Daoy (cell line): ENCODE measurements at places on chromosomes 7 and 10. TPM values are rescaled to one million over a fixed set of nuclear protein-coding genes. Genes with fewer than 3 reads are reported as not detected.

DNA sequence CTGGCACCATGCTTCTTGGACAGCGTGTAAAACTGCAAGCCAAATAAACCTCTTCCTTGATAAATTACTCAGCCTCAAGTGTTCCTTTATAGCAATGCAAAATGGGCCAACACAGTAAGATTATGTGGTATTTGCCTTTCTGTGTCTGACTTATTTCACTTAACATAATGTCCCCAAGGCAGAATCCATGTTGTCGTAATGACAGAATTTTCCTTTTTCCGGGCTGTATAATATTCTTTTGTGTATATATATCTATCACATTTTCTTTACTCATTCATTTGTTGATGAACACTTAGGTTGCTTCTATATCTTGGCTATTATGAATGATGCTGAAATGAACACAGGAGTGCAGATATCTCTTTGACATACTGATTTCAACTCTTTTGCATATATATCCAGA lies 209.1 kb upstream of the PTER start:
- no peak for DNase-seq

DNA sequence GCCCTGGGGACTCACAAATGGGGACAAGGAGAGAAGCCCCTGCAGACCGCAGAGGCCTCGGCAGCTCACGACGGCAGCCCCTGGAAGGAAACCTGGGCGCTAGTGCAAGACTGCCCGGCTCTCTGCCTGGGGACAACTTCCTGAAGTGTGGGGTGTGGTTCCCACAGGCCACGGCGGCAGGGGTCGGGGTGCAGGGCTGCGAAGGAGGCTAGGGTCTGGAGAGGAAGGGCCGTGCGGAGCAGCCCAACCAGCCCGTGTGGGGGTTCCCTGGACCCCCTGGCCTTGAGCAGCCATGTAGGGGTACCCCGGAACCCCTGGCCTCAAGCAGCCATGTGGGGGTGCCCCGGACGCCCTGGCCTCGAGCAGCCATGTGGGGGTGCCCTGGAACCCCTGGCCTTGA lies 19.5 kb downstream of the CFAP46 start:
- DNase-seq: no peak

DNA sequence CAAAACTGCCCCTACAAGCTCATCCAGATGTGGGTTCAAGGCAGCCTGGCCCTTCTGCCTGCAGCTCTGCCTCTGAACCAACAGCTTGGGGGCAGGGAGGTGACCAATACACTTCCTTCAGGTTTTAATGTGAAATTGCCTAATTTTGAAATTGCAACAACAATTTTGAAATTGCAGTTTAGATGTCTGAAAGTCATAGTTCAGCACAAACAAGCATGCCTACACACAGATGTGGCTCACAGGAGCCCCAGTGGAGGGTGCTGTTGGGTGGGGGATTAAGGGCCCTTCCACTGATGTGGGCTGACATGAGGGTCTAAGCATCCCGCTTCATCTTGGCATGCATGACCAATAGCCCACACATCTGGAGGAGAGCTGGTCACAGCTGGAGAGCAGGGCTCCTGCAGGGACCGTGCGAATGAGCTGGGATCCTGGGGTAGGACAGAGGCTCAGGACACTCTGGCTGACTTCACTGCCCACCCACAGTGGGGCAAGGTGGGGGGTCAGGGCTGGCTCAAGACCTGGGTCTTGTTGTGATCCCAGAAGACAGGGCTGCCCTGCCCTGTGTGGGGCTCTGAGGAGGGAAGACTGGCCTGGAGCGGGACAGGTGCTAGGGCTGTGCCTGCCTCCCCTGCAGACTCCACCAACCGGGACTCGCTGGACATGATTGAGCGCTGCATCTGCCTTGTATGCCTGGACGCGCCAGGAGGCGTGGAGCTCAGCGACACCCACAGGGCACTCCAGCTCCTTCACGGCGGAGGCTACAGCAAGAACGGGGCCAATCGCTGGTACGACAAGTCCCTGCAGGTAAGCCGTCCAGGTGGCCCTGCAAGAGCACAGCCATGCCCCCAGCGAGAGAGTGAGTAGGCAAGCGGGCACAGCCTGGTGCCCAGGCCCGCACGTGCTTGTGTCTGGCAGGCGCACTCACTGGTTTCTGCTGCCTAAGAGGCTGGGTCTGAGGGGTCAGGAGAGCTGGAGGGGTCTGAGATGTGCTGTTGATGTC lies 32.3 kb downstream of the CHAT start:
- no peak for DNase-seq

DNA sequence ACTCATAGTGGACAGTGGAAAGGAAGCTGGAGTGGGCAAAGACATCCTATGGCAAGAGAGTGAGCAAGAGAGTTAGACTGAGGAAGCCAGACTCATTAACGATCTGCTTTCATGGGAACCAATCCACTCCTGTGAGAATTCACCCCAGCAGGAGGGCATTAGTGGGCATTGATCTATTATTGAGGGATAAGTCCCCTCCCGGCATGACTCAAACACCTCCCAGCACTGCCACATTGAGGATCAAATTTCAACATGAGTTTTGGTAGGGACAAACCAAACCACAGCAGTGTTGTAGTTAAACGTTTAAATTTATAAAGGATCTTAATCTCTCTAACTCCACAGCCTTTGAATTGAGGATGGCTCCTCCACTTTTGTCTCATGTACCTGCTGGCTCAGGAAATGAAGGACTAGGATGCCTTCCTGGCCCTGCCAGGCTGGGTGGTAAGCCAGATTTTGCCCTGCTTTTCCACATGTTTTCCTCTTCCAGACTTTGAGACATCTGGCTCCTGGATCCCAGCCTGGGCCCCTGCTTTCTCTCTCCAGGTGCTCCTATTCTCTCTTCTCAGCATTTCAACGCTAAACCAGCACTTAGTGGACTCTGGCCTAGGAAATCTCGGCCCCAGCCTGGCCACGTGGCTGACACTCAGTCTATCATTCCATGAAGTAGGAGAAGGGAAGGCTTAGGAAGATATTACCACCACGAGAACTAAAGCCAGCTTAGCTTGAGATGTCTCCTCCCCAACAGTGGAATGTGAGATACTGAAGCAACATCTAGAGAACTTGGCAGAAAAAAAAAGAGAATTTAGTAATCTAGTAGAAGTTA lies 96.5 kb upstream of the PIP4K2A start:
- DNase-seq: no peak

GRCh38 chr7:2812831-2813230 lies 31.3 kb downstream of the GNA12 start:
- DNase-seq: no peak

- no peak for DNase-seq
Measured at GRCh38 chr7:134916171-134916883, 70.0 kb upstream of the AGBL3 start.

GRCh38 chr7:98771519-98771918 lies 98.3 kb downstream of the TMEM130 start:
- DNase-seq: peak; percentile 82

DNA sequence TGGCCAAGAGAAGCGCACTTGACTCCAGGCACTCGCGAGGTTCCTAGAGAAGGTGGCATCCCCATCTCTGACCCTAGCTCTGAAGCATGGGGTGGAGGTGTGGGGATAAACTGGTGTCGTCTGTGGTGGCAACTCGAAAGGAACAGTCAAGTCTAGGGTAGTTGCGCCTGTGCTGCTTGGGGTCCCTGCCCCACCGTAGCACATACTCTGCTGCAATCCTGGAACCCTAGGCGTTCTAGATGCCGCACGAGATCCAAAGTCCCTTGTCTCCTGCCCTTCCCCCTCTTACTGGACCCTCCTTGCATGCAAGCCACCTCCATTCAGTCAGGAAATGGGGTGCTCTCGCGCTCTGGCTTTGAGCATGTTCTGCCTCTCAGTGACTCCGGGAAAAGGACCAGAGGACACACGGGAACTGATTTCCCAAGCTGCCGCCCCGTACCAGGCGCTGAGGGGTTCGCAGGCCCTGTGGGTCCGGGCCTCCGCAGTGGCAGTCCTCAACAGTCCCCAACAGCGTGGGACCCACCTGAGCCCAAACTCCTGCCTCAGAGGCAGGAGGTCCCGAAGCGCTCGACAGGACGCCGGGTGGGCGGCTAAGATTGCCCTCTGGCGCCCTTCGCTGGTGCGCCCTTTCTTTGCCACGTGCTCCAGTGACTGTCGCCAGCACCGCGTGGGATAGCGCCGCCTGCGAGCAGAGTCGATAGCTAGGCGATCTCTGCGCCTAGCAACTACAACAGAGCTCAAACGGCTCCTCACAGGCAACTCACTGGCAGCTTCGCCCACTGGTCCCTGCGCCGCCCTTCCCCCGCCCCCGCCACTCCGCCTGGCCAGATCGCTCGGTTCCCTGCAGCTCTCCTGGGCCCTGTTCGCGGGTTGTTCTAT lies 452.0 kb downstream of the REEP3 start:
- DNase-seq: no peak

DNA sequence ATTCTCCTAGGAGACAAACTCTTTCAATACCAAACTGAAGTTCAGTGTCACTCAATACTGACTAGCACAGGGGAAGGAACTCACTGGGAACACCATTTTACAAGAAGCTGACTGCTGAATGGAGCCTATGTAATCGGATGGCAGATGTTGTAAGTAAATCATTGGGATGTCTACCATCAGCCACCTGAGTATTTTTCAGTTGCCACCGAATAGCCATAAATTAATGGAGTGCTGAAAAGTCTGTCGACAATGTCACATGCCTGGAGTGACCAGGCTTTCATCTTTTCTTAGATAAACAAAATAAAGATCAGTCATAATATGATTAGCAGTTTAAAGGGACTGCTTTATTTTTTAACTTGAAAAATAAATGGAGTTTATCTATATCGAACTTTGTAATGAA lies 145.9 kb upstream of the SEMA3E start:
- no peak for DNase-seq

GRCh38 chr10:133140417-133141143 lies 19.4 kb upstream of the KNDC1 start:
- no peak for DNase-seq

DNA sequence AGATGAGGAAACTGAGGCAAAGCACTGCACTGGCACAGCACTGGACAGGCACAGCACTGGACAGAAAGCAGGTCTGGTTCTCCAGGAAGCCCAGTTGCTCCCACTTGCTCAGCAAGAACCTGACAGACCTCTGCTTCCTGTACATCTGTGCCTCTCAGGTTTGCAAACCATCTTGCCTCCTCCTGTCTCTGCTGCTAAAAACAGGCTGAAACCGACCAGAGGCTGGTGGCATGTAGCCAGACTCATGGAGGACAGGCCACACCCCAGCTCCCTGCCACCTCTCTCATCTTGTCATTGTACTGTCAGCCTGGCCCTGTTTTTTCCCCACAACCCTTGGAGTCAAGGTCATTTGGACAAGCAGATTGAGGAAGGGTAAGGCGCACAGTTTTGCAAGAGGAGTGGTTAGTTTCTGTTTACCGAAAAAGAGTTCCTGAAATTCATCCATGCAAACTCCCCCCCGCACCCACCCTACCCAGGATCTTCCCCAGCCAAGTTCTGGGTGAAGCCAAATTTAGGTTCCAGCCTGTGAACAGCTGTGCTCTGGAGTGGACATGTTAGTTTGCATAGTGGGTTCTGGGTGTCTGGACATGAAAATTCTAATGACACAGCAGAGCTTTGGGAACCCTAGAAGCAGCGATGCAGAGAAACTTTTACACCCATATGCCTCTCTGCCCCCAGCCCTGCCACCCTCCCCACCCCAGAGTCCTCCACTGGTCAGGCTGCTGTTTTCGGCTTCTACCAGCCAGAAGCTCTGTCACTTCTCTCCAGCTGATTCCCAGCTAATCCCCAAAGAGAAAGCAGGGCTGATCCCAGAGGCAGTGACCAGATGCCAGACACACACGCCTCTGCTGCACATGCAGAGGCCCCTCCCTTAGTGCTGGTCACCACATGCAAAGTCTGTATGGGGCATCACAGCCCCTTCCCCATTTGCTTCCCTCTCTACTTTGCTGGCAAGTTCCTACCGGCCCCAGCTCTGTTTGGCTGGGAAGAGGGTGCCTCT lies 8.5 kb upstream of the C10orf105 start:
- no peak for DNase-seq

- DNase-seq: no peak
Measured at GRCh38 chr10:108561649-108562048, 1361.7 kb downstream of the XPNPEP1 start.

- DNase-seq: no peak
Measured at GRCh38 chr10:102718220-102718619, 3.8 kb downstream of the SFXN2 start.

DNA sequence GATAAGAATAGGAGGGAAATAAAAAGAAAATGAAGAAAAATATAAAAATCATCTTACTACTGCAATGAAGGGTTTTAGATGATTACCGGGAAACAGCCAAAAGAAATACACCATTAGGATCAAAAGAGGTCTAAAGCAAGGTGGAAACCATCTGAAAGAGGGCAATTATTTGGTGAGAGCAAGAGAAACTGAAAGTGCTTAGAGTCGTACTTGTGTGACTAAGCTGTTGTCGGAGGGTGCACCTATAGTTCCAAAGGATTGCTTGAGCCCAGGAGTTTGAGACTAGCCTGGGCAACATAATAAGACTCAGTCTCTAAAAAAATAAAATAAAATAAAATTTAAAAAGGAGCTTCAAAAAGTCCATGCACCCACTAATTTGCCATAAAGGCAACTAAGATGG lies 169.5 kb downstream of the DKK1 start:
- peak; percentile 37 for DNase-seq

- DNase-seq: no peak
Measured at GRCh38 chr10:58608826-58609531, 96.3 kb downstream of the BICC1 start.

- no peak for DNase-seq
Measured at GRCh38 chr7:69448071-69448470, 150.2 kb upstream of the AUTS2 start.

ST7 gene
- 18.6 and 26.5 TPM in 2 replicates for total RNA-seq

SLC25A28 gene
- total RNA-seq: 9.2 and 9.7 TPM in 2 replicates

ITPRID1 gene
- total RNA-seq: not detected in 2 replicates

GRID2IP gene
- total RNA-seq: 0.09 TPM in 1 of 2 replicates, not detected in the other

GIMAP8 gene
- not detected in 2 replicates for total RNA-seq

ATRNL1 gene
- 5.1 and 7.1 TPM in 2 replicates for total RNA-seq
